GM12865 (cell line): ENCODE measurements at places on chromosomes 7 and 10.
A peak's percentile ranks its signal among the peaks of the same experiment; 100 is the strongest.

- DNase-seq = peak; percentile 76
Observed at GRCh38 chr7:87312215-87312865, 33.1 kb upstream of the CROT start.

DNA sequence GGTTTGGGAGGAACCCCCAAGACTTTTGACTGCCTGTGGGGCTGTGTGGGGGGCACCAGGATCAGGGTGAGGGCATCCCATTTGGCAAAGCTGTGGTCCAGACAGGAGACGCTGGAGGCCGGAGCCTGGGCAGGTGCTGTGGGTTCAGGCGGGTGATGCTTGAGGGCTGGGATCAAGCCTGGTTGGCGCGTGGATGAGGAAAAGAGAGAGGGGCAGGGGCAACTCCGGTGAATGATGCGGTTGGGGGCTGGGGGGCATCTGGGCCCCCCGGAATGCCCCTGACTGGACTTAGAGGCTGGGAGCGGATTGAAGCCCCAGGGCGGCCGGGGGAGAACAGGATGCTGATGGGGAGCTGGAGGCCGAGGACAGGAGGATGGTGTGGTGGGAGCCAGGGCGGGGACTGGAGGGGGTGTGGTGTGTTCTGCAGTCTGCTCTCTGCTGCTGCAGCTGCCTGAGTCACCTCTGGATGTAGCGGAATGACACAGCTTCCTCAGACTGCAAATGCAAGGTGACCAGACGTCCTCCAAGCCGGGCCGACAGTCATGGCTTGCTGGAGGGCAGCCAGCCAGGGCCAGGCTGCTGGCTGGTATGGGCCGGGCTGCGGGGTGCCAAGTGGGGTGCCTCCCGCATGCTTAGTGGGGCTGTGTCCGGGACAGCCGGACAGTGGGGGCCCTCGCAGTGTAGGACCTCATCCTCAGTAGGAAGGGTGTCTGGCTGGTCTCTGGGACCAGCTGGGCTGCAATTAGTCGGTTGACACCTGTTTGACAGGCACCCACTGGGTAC is 3.2 kb downstream of the MAFK start:
- DNase-seq = peak; percentile 87

- DNase-seq = no peak
Observed at GRCh38 chr7:85564861-85565260, 378.0 kb upstream of the SEMA3D start.

- DNase-seq = no peak
Observed at GRCh38 chr7:71430246-71430645, 298.3 kb downstream of the GALNT17 start.

DNA sequence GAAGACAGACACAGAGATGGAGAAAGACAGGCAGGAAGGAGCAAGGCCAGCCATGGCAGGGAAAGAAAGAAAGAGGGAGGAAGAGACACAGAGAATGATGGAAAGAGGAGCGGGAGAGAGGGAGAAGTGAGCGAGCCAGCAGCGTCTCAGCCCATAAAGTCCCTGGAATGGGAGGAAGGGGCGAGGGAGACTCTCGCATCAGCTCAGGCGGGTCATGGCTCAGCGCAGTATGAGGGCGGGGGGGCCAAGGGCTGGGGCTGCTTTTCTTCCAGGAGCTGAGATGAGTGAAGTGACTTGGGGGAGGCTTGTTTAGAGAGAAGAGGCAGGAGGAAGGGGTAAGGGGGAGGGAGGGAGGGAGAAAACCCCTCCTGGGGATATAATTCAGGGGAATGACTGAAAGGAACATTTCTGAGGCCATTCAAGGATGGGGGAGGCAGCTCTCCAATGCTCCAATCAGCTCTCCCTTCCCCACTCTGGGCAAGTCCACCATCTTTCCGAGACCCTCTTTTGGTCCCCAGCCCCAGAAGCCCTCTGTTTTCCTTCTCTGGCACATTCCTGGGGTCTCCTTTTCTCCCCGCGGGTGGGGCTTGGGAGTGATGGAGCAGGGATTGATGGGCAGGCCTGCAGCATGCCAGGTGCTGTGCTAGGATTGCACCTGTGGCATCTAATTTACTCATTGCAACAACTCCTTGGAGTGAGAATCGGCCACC is 87.9 kb downstream of the HIF1AN start:
- DNase-seq = no peak

- DNase-seq = no peak
Observed at GRCh38 chr10:16686054-16686902, 130.9 kb downstream of the RSU1 start.

DNA sequence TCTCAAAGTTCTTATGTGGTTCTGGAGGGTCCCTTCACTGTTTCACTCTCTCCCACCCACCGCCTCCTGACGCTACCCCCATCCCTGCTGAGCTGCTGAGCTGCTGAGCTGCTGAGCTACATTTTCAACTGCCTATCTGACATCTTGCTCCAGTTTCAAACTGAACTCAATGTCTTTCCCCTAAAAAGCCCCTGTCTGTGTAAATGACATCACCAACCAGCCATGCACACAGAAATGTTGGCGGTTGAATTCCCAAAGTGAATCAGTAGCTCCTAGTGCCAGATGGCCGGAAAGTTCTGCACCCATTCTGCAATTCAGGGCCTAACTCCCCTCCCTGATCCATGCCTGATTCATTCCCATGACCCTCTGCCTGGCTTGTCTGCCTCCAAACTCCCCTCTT is 71.2 kb downstream of the WNT2 start:
- DNase-seq = peak; percentile 70

DNA sequence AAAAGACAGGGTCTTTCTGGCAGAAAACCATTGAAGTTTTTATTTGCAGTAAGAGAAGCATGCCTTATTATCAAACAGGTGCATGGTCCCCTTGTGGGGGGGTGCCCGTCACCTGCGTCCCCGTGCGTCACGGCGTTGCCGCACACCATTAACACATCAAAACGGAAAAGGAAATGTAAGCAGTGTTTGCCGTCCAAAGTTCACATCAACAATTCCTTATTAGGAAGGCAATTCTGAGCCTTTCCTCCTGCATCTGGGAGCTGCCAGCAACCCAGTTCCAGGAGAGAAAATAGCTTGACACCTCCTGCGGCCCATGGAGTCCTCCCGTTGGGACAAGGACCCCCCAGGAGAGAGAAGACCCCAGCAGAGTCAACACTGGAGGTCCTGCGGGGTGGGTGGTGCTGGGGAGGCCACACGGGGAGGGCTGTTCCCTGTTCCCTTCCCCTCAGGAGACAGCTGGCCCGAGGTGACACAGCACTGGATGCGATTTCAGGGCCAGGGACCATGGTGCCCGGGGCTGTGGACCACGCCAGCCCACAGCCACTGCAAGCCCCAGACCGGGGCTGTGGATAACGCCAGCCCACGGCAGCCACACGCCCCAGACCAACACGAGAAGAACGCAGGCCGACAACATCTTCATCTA is 39.5 kb downstream of the DIP2C start:
- DNase-seq = no peak

DNA sequence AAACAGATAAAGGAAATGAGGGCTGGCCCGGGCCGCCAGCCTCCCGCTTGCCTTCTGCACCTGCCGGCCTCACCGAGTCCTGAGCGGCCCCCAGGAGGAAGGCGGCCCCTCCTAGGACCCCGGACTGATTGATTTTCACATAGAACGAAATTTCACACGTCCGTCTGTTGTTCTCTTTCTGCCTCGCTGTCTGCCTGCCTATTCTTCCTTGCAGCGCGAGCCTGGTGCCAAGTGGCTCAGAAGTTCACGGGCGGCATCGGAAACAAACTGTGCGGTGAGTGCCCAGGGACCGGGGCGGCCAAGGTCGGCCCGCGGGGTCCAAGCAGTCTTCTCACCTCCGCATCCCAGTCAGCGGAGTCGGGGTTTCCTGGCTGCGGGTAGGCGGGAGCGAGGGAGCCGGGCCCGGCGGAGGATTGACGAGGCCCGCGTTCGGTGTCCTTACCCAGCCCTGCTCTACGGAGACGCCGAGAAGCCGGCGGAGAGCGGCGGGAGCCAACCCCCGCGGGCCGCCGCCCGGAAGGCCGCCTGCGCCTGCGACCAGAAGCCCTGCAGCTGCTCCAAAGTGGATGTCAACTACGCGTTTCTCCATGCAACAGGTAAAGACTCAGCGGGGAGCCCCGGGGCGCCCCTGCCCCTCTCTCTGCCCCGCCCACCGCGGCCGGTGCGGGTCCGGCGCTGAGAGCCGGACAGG is 967 bp downstream of the GAD2 start:
- DNase-seq = no peak

- DNase-seq = no peak
Observed at GRCh38 chr7:98329791-98330373, 48.4 kb downstream of the BRI3 start.

GRCh38 chr10:95501203-95502094 is 59.7 kb downstream of the SORBS1 start:
- DNase-seq = no peak

DNA sequence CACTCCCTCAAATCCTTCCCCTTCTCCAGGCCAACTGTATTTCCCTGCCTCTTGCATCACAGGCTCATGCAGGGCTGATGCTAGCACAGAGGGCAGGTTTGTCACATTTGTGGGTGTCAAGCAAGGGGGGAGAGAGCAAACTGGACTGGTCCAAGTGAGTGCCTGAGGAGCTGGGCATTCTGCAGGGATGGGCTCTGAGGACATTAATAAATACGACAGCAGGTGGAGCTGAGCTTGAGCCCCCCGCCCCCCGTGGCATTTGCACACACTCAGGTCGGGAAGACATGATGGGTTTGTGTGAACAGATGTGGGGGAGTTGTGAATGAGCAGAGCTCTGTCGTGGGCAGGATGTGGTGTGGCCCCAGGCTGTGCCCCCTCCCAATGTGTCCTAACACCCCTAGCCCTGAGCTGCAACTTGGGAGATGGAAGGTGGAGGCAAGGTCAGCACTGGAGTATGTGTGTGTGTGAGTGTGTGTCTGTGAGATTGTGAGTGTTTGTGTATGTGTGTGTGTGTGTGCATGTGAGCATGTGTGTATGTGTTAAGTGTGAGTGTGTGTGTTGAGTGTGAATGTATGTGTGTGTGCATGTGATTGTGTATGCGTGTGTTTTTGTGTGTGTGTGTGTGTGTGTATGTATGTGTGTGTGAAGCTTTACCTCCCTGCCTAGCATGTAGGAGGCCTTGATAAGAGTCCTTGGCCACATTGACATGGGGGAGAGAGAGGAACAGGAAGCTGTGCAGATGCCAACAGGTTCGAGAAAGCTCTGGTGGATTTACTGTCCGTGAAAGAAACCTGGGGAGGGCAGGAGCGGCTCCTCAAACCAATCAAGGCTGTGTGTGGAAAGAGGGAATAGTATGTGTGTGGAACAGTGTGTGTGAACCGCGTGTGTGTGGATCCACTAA is 9.1 kb downstream of the RASSF4 start:
- DNase-seq = no peak

DNA sequence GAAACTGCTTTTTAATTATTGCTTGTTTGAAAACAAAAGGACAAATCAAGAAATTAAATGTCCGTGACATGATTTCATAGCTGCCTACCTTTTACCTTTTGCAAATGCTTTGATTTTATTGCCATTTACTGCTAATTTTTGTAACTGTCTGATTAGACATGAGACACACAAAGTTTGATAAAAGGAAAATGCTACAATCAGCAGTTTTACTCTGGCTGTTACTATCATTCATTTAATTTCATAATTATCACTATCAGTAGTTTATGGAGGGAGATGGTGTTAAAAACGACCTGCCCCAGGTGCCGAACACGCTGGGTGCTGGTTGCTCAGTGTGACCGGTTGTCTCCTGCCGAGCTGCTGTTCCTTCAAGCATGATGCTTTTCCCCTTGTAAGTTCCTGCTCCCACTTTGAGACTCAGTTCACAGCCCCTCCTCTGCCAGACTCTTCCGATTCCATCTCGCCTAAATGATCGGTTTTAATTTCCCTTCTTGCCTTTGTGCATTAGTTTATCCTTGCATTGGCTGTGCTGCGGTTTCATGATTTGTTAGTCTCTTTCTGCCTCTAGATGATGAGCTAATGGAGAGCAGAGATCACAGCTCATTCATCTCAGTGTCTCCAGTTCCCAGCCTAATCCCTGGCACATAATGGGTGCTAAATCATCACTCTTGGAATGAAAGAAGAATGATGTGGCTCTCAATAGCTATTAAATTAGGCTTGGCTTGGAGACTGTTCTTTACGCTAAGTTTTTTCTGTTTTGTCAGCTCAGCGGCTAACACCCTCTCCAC is 110.6 kb downstream of the PFKFB3 start:
- DNase-seq = no peak

DNA sequence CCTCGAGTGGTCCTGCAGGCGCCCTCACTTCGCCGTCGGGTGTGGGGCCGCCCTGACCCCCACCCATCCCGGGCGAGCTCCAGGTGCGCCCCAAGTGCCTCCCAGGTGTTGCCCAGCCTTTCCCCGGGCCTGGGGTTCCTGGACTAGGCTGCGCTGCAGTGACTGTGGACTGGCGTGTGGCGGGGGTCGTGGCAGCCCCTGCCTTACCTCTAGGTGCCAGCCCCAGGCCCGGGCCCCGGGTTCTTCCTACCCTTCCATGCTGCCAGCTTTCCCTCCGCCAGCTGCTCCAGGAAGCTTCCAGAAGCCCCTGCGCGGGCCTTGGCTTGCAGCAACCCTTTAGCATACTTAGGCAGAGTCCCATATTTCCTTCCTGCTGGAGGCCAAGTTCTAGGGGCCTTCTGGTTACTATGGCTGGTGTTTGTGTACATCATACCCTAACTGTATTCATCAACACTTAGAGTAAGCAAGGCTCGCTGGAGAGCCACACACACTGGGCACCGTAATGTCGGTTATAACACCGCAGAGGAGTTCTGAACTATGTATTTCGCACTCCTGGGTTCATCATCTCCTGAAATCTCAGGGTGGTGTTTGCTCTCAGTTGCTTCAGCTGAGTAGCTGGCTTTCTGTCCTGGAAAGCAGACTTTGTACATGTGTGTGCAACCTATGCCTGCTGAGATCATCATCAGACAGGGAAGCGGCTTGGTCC is 471 bp downstream of the MGMT start:
- peak; percentile 28 for DNase-seq

- peak; percentile 33 for DNase-seq
Observed at GRCh38 chr7:27221201-27221797, 21.3 kb upstream of the EVX1 start.

- no peak for DNase-seq
Observed at GRCh38 chr7:140345426-140345825, 52.9 kb downstream of the SLC37A3 start.

DNA sequence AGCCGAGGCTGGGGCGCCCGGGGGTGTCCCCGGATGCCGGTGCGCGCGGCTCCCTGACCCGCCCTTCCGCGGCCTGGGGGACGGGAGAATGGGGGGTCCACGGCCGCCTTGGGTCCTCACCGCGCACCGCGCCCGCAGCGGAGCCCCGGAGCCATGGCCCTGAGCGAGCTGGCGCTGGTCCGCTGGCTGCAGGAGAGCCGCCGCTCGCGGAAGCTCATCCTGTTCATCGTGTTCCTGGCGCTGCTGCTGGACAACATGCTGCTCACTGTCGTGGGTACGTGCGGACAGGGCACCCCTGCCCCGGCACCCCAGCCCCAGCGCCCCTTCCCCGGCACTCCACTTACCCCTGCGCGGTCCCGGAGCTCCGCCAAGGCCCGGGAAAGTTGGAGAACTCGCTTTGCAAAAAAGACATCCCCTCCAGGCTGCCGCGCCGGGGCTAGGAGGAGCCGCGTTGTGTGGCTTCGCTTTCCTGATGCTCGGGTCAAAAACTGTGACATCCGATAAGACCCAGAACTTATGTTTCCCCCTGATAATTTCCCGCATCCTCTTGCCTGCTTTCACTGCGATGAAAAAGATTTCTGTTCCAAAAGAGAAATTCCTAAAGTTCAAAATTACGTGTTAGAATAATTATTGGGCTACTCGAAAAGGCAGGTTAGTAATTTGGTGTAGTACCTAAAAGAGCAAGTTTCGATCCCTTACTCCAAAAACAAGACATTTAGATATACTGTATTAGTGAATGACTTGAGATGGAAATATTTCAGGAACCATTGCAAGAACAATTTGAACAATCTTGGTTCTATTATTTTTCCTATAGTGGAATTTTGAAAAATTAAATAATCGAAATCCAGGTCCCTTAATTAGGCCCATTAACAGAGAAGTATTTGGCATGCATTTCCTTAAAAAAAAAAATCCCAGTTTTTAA is 888 bp downstream of the SLC18A2 start:
- no peak for DNase-seq
